Astrocyte (in vitro differentiated cells and primary cell): ENCODE measurements at places on chromosomes 1 and 21.

- peak; percentile 14 for DNase-seq
These were observed 55.4 kb downstream of the EPRS1 start for GRCh38 chr1:219990782-219991510.

DNA sequence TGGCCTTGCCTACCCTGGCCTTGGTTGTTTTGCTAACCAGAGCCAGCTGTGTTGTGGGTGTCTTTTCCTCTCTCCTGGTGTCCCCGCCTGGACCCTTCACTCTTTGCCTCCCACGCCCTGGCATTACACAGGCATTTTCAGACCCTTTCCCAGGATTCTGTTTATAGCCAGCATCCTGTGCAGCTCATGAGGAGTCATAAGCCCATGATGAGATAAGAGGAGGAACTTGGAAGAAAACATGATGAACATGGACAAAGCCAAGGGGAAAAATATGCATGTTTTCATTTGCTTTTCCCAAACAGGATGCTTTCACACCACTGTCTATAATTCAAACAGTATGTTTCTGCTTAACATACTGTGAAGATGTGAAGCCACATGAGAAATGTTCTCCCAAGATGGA is 18.7 kb upstream of the WARS2 start:
- DNase-seq, result peak; percentile 10

DNA sequence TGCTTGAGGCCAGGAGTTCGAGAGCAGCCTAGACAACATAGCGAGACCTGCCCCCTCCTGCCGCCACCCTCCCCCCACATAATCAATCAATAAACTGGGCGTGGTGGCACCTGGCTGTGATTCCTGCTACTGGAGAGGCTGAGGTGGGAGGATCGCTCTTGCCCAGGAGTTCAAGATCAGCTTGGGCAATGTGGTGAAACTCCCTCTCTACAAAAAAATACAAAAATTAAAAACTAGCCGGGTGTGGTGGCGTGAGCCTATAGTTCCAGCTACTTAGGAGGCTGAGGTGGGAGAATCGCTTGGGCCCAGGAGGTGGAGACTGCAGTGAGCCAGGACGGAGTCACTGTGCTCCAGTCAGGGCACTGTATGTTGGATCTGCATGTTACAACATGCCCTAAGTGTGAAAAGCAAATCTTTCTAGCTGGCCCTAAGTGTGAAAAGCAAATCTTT is 7.0 kb upstream of the MDM4 start:
- no peak for DNase-seq

DNA sequence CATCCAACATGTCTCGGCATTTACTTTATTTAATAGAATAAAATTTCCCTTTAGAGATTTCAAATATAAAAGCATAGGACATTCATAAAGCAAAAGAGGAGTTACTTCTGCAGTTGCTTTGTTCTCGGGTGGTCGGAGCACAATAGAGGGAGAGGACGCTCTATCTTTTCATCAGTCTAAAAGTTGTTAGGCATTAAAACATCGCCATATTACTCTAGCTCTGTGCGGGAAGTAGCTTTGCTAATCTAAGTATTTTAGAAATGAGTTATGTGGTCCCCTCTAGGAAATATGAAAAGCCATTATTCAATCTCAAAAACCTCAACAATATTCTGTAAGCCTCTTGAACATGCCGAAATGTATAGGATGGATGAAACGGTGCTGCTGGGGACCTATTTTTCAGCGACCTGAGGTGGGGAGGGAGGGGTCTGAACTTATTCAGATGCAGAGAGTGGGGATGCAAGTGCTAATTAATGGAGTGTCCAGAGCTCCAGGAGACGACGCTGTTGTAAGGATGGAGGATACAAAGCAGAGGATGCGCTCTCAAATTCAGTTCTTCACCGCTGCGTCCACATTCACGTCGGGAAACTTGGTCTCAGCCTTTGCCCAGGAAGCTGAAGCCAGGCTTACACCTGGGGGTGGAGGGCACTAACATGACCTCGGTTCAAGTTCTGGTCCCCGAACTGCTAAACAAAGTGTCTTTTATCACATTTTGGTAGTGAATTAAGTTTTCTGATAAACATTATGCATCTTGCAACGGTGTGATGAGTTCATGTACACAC is 6.3 kb downstream of the CDKN2C start:
- no peak for DNase-seq

GRCh38 chr21:15731243-15731613 is 1.4 kb downstream of the USP25 start:
- DNase-seq, result no peak

DNA sequence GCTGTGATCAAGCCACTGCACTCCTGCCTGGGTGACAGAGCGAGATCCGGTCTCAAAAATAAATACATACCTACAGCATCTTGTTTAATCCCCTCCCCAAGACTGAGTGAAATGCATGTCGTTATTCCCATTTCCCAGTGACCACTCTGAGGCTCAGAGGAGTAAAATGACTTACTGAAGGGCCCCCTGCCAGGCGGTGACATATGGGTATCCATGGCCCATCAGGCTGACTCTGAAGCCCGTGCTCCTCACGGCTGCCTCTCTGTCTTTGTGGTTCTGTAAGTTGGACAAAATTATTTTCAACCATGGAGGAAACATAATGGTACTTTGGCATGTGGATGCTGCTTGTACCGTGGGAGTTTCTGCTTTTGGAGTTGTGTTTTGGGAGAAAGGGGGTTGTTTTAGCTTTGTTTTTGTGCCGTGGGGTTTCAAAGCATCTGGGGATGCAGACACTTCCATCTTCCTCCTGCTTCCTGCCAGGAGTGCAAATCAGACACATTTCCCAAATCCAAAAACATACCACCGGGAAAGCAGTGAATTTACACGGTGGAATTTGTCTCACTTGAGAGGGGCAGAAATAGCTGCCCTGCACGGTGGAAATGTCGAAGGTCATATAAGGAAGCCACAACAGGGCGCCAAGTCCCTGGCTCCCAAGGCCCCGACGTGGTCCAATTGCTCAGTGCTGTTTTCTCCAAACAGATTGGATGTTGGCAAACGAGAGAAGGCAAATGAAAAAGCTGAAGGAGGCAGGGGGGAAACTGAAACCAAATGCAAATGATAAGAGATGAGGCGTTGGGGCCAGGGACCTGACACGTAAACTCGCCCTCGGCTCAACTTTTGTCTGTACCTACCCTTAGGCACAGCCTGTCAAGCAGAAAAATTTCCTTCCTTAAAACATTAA is 17.1 kb upstream of the PINK1 start:
- DNase-seq, result no peak
